ENCODE measurements at places on chromosomes 4 and X.

- DNase-seq = no peak
Observed at GRCh38 chr4:169604131-169604900, 8.1 kb downstream of the NEK1 start.

- no peak for DNase-seq
Observed at GRCh38 chr4:177511611-177512010, 69.4 kb upstream of the AGA start.

GRCh38 chr4:153556435-153556815 lies 90.3 kb downstream of the TMEM131L start:
- DNase-seq = no peak

GRCh38 chr4:99816545-99817308 lies at the start of gene DAPP1:
TSS of gene DAPP1 (plus strand) at chr4:99816827. CDS start at chr4:99816914, 87 bp downstream.
- DNase-seq = peak; percentile 77

- no peak for DNase-seq
Observed at GRCh38 chr4:169818063-169818679, 60.4 kb upstream of the HPF1 start.

GRCh38 chr4:38069271-38069760 lies 109.1 kb downstream of the PTTG2 start:
- no peak for DNase-seq

All from stimulated activated CD8-positive, alpha-beta memory T cell treated with anti-CD3 and anti-CD28 coated beads, Interleukin-4, amount 100 ng/mL, for 48 hours (primary cell).